ENCODE measurements at places on chromosomes 7 and 10.

- no peak for DNase-seq
These were observed 11.0 kb downstream of the GRID1 start for GRCh38 chr10:86355571-86356038.

DNA sequence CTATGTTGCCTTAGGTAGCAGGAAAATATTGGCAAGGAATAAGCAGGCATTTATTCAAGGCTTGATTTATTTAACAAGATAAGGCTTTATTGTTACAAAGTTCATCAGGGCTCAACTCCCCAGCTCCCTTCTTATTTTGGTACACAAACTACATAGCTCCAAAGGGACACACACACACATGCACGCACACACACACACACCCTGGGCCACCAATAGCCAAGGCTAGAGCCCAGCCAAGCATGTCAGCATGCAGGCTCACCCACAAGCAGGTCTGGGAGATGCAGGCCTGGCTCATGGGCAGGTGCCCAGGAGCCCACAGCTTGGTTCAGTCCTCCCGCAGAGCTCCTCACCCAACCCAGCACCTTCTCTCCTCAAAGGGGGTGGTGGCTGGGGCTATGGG lies 23.4 kb downstream of the LEP start:
- no peak for DNase-seq

DNA sequence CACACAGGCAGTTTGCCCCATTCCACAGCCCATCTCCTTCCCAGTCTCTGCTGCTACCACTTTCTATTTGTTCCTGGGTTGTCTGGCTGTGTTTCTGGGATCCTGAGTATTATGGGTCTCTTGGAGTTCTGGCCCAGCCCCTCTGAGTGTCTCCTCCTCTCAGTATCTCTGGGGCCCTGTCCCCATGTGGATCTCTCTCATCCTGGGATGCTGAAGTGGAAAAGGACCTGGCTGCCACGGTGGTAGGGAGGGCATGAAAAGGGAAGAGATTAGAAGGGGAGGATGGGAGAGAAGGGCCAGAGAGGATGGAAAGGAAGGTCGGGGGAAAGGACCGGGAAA lies 54.5 kb upstream of the LBX1 start:
- DNase-seq: no peak

DNA sequence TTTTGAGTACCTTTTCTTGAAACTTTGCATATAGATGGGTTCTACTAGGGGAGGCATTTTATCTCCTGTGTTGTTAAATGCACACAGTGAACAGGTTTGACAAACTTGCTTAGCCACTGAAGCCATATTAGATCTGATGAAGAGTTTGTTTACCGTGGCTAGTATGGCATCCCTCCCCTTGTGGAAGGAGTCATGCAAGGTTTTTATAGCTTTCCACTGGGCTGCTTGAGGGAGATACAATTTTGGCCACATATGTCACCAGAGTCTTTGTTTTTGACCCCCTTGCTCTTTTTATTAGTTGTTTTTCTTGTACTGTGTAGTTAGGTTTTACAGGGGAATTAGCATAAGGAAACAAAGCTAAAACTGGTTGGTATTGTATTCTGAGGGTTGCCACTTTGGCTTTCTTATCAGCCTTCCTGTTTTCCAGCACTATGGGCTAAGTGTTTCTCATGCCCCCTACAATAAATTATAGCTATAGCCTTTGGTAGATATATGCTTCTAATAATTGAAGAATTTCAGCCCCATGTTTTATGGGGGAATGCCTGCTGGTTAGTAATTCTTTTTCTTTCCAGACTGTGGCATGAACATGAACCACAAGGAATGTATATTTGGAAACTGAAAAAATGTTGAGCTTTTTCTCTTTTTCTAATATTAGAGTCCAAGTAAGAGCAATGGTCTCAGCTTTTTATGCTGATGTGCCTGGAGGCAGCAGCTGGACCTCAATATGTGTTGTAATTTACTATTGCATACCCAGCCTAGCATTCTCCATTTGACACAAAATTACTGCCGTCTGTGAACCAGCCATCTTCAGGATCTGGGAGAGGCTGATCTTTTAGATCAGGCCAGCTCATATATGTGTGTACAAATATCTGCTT lies 18.4 kb upstream of the STEAP2 start:
- no peak for DNase-seq

- DNase-seq: peak; percentile 18
These were observed 4.6 kb downstream of the TRPV6 start for GRCh38 chr7:142880876-142881505.

- DNase-seq: no peak
These were observed 50.7 kb downstream of the ODAD2 start for GRCh38 chr10:27948186-27948585.

GRCh38 chr10:1242975-1243374 lies 186.8 kb downstream of the WDR37 start:
- no peak for DNase-seq

DNA sequence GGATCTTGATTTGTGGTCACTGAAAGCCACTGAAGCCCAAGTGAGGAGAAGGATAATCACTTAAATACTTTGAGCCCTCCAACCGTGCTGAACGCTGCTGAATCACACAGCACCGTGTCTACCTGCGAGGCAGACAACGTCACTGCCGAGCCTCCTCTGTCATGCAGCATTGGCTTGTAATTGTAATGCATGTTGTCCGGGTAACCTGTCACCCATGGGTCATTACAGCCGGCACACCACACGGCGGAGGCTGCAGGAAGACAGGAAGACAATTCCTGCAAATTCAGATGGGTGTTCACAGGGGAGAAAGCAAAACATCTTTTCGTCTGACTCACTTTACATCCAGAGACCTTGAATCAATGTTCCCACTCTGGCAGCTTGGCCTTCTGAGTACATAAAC lies 546.1 kb upstream of the FOXK1 start:
- no peak for DNase-seq

DNA sequence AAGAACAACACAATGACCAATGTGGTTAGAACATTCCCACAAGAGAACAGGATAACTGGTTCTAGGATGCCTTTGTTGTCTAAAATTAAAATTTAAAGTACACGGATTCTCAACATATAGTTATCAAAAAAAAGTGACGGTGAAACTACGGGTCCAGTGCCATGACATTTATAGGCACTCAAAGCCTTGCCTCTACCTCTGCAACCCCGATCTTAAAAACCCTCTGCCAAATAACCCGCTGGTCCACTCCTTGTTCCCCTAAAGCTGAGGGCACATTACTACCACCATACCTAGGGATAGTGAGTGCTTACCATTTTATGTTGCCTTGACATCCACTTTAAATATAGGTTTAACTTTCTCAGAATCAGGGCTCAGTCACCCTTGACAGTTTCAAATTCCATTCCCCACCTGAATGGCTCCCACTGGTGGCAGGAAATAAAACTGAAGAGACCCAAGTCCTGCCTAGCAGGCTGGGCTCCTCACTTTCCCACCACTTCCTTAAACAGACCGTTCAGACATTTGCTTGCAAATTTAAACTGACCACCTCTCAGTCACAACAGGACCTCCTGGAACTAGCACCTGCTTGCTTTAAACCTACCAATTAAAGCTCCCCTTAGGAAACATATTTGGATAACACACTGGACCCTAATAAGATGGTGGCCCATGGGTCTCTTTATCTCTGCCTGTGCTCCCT lies 169.9 kb upstream of the ASAH2 start:
- no peak for DNase-seq

DNA sequence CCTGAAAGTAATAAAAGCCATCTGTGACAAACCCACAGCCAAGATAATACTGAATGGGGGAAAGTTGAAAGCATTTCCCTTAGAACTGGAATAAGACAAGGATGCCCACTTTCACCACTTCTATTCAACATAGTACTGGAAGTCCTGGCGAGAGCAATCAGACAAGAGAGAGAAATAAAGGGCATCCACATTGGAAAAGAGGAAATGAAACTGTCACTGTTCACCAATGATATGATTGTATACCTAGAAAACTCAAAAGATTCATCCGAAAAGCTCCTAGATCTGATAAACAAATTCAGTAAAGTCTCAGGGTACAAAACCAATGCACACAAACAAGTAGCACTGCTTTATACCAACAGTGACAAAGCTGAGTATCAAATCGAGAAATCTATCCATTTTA lies 581.7 kb upstream of the TEX47 start:
- no peak for DNase-seq

DNA sequence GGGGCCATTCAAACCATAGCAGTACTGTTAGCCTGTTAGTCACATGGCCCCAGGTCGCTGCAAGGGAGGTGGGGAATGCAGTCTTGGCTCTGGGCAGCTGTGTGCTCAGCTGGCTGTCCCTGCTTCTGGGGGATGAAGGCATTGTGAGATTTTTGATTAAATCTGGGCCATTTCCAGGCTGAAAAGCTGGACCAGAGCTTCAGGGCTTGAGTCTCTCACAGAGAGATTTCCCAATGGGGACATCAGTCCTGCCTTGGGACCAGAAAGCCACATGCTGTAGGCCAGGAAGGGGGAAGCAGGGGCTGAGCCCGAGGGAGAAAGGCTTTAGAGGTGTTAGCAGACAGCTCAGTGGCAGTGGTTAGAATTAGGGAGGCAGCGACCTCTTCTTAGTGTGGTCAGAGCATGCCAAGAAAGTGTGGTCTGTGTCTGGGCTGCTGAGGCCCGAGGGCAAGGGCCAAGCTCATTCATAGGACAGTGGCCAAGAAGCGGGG lies 33.6 kb downstream of the PALD1 start:
- DNase-seq: no peak

DNA sequence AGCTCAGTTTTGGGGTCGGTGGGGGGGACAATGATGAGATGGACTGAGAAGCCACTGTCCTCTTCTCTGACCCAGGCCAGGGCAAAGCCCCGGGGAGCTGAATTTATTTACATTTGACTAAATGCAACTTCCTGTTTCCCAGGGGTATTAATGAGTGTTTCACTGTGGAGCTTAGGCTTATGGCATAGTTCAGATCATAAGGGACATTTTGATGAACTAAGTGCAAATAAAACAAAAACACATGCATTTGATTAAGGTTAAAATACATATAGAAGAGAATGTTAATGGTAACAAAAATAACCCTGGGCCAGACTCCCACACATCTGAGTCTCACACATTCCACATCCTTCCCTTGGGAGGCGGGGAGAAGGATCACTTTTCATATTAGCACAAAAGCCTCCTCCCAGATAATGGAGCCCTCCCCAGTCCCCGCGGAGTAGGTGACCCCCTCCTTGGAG lies 320.6 kb downstream of the FRMD4A start:
- DNase-seq: no peak

DNA sequence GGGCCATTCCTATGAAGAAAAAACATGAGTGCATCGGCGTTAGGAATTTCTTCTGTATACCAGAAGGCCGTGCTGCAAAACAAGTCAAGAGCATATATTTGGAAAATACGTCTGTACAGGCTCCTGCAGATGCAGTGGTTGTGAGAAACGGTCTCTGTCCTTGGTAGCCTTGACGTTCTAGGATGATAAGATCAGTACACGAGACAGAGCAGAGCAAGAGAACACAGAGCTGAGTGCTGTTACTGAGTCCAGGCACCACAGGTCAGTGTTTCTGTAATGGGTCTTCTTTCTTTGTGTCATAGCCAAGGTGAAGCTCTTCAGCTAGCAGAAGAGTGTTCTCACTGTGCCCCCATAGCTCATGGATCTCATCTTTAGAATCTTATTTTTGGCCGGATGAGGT lies 62.8 kb downstream of the WDR37 start:
- DNase-seq: no peak

DNA sequence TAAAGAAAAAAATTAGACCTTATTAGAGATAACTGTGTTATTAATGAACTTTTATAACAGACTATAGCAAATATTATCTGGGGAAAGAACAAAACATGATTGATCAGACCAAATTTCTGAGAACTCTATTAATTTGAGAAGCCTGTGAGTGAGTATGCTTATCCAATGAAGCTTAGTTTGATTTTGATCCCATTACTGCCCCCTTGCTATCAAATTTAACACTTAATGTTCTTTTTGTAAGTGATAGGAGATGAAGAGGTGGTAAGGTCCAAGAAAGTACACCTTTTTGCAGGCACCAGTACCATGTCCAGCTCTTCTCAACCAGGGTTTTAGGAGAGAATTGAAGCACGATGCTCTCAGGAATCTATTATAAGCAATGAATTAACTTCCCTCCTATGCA lies 49.9 kb downstream of the ZNF365 start:
- no peak for DNase-seq

GRCh38 chr7:142471820-142472219 lies 214.0 kb upstream of the PRSS58 start:
- DNase-seq: no peak

DNA sequence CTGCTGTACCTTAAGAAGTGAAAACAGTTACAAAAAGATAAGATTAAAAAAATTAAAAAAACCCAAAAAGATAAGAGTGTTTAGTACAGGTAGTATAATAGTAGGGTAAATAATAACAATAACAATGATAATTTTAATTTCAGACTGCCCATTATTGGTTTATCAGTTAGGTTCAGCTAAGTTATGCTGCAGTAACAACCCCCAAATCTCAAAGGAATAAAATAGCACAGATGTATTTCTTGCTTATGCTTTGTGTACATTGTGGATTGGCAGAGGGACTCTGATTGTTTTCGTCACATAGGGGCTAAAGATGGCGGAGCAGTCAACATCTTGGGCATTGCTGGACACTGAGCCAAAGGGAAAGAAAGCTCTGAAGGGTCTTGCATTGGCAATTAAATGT lies 264.6 kb downstream of the LRMDA start:
- DNase-seq: no peak

GRCh38 chr7:121164247-121164646 lies 164.6 kb upstream of the WNT16 start:
- DNase-seq: no peak

DNA sequence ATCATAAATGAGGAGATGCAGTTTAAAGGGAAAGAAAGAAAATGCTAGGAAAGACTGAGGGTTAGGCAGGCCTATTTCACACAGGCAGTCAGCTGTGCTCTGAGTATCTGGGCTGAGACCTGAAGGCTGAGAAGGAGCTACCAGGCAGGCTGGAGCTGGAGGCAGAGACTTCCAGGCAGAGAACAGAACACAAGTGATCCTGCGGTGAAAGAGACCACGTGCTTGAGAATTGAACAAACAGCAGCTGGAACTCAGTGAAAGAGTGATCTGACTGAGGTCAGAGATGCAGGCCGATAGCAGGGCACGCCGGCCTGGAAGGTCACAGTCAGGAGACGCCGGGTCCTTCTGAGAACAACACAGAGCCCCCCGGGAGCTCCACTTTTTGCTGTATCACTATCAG lies 147.8 kb downstream of the ADAM12 start:
- DNase-seq: no peak

DNA sequence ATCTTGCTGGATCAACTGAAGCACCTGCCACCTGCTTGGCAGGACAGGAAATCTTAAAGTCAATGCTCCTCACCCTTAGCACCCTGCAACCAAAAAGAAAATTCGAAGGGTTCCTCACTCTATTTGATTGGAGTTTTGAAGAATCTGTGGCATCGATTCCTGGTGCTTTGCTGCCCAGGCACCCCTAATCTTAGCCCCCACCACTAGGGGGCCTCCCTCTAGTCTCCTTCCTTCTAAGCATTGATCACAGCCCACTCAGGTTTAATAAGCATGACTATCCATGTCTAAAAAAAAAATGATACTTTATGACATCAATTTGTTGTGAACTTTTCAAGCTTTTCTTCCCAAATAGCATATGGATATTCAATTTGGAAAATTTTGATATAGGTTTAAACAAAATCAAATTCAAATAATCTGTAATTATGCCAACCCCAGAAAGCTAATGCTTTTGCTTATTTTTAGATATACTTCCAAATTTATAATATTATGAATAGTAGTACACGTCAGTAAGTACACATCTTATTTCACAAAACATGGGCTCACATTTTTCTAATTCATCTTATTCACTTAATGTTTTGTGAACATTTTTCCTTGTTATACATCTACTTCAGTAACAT lies 45.3 kb downstream of the NRG3 start:
- DNase-seq: no peak
